Left ventricle myocardium inferior (tissue), 1 donor: ENCODE measurements at places on chromosomes 2 and 18. TPM values are rescaled to one million over a fixed set of nuclear protein-coding genes. Genes with fewer than 3 reads are reported as not detected.
A peak's percentile ranks its signal among the peaks of the same experiment; 100 is the strongest.

GRCh38 chr18:8705238-8705960 lies at the start of gene MTCL1:
MTCL1 (plus strand) TSS chr18:8705556; CDS start chr18:8705661, 105 bp downstream.
- peak within 1 kb of the TSS; percentile 92 for H3K27ac ChIP-seq
- H3K4me1 ChIP-seq, result peaks cover 35% of the 10 kb centered on the region
- H3K27me3 ChIP-seq, result peaks cover 15% of the 10 kb centered on the region
- peak; percentile 25 for DNase-seq
- no peaks in the 10 kb centered on the region for H3K36me3 ChIP-seq

- no peaks in the 10 kb centered on the region for H3K36me3 ChIP-seq
- peaks cover 31% of the 10 kb centered on the region for H3K4me1 ChIP-seq
- no peaks in the 10 kb centered on the region for H3K27me3 ChIP-seq
- H3K4me3 ChIP-seq, result no peak overlapping the region
Measured at GRCh38 chr18:62751341-62751821, 36.0 kb downstream of the PHLPP1 start.

- H3K4me3 ChIP-seq, result no peak overlapping the region
- H3K4me1 ChIP-seq, result peaks cover 55% of the 10 kb centered on the region
- H3K27me3 ChIP-seq, result no peaks in the 10 kb centered on the region
- peak overlapping the region; percentile 92 for H3K27ac ChIP-seq
- peaks cover 4% of the 10 kb centered on the region for H3K36me3 ChIP-seq
- no peak for DNase-seq
Measured at GRCh38 chr2:54371460-54372065, 84.6 kb upstream of the SPTBN1 start.

GRCh38 chr2:8575038-8575833 lies 106.6 kb upstream of the ID2 start:
- no peak overlapping the region for H3K4me3 ChIP-seq
- H3K4me1 ChIP-seq, result peaks cover 13% of the 10 kb centered on the region
- no peaks in the 10 kb centered on the region for H3K36me3 ChIP-seq

DNA sequence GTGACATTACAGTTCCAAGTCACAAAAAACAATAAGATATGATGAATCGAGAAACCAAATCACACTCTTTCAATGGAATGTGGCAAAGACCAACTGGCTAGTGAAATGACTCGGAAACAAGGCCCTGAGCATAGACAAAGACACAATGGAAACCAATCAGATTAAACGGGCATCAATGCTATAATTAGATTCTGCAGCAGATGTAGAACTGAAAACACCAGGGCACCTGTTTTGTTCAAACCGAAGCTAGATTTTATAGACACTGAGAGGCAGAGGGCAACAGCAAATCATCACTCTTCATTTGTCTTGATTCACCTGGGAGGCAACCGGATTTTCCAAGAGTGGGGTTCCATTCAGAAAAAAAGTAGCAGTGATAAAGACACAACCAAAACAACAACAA lies 92.8 kb upstream of the BARD1 start:
- H3K27ac ChIP-seq, result no peak overlapping the region
- H3K36me3 ChIP-seq, result no peaks in the 10 kb centered on the region
- no peak overlapping the region for H3K4me3 ChIP-seq
- H3K4me1 ChIP-seq, result no peaks in the 10 kb centered on the region

Gene ACVR1C
- 0.36 TPM for total RNA-seq

GRCh38 chr2:210072922-210073509 lies 70.6 kb downstream of the RPE start:
- H3K27ac ChIP-seq, result no peak overlapping the region
- H3K4me3 ChIP-seq, result no peak overlapping the region
- H3K36me3 ChIP-seq, result peaks cover 7% of the 10 kb centered on the region
- H3K27me3 ChIP-seq, result no peaks in the 10 kb centered on the region

GRCh38 chr2:86398500-86399474 lies 42.4 kb upstream of the KDM3A start:
- no peak for DNase-seq
- H3K36me3 ChIP-seq, result no peaks in the 10 kb centered on the region
- H3K27ac ChIP-seq, result no peak overlapping the region
- peaks cover 12% of the 10 kb centered on the region for H3K4me1 ChIP-seq

- no peaks in the 10 kb centered on the region for H3K4me1 ChIP-seq
- H3K36me3 ChIP-seq, result peaks cover 68% of the 10 kb centered on the region
- no peak for DNase-seq
- no peaks in the 10 kb centered on the region for H3K27me3 ChIP-seq
- H3K27ac ChIP-seq, result peak overlapping the region; percentile 37
Measured at GRCh38 chr2:88108796-88109195, 19.1 kb downstream of the FABP1 start.
